Activated CD4-positive, alpha-beta T cell treated with anti-CD3 and anti-CD28 coated beads for 24 hours (primary cell): ENCODE measurements at places on chromosomes 2 and 18.
A peak's percentile ranks its signal among the peaks of the same experiment; 100 is the strongest.

DNA sequence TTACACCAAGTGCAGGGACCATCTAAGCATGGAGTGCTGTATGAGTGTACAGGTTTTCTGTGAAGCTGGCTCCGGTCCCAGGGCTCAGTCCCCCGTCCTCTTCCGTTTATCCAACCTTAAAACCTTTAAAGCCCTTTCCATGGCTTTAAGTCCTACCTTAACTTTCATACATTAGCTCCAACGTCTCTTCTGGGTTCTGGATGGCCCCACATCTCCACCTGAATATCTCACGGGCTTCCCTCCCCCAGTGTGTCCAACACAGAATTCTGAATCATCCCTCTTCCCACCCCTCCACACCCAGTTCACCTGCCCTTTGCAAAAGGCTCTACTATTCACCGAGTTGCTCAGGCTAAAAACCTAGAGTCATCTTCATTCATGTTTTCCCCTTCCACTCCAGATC lies 12.8 kb downstream of the ARHGAP25 start:
- DNase-seq: no peak

DNA sequence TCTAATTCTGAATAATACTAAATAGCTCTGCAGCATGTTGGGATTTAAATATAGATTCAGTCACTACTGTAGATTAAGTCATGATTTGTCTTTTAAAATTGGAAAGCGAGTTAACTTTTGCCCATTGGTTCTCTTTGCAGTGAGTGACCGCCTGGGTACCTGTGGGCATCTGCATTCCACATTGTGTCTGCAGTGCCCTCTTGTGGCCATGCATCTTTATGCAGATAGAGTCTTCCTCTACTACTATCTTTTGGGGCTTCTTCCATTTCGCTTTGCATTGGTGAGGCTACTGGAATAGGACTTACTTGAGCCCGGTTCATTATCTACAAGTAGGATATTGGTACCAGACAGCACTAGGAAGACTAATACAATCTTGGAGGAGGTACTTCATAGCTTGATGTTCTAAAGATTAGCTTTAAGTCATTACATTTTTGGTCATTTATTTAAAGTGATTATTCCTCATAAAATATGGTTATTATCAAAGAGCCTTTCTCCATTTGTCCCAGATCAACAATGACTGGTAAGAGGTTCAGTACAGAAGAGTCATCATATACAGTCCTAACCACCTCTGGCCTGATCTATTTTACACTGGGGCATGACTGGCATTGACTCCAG lies 203.0 kb downstream of the SOCS6 start:
- DNase-seq: peak; percentile 42

GRCh38 chr2:122138561-122138960 lies 383.1 kb downstream of the TSN start:
- no peak for DNase-seq

DNA sequence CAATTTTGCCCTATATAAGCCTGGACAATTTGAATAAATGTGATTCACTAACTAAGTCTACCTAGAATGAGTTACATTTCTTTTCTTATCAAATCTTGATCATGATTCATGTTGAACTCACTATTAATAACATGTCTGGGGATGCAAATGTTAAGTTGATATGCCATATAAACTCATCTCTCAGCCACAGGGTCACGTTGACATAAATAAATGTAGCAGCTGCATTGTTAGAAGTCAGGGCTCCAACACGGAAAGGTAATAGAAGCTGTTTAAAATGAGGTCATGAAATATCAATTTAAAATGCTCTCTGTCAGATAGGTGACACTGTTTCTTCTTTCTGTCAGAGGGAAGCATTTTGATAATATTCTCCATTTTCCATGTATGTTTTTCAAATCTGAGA lies 521.9 kb downstream of the CCDC85A start:
- no peak for DNase-seq

- no peak for DNase-seq
Measured at GRCh38 chr18:60191926-60192325, 180.6 kb downstream of the MC4R start.

DNA sequence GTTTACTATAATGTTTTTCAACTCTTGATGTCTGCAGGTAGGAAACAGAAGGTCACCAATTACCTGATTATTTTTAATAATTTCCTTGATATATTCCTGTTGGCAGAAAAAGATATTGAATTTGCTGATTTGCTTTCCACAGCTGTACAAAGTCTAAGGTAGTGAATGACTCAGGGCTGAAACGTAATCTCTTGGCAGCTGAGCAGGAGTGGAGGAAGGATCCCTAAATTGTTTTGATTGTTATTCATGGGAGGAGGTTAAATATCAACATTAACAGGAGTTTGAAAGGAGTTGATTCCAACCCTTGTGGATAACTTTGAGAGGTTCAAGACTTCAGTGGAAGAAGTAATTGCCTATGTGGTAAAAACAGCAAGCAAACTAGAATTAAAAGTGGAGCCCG lies 345.2 kb upstream of the SLC8A1 start:
- DNase-seq: no peak

GRCh38 chr18:26961839-26962238 lies 96.3 kb upstream of the AQP4 start:
- DNase-seq: no peak

GRCh38 chr2:2639251-2640139 lies 308.4 kb upstream of the MYT1L start:
- DNase-seq: no peak

DNA sequence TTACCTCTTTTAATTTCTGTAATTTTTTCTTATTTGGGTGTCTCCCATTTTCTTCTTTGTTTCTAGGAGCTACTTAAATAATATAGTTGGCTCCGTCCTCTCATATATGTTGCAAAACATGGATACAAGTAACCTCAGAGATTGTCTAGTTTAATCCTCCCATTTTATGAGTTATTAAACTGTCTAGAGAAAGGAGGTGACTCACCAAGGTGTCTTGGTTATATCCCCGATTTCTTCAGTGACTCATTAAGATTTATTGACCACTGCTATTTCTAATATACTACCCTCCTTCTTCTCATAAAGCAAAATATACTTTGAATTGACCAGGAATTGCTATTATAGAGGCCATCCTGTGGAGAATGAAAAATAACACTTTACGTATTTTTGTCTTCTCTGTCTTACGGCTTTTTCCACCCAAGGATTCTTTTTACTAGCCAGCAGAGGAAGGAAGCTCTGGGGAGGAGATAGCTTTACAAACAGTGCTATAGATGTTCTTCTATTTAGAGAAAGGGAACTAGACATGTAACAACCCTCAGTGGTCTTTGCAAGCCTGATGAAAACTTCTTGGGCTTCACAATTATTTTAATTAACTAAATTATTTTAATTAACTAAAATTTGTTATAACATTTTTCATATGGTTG lies 300.4 kb upstream of the TNP1 start:
- DNase-seq: no peak

- no peak for DNase-seq
Measured at GRCh38 chr2:17786727-17787126, 29.5 kb upstream of the MSGN1 start.

DNA sequence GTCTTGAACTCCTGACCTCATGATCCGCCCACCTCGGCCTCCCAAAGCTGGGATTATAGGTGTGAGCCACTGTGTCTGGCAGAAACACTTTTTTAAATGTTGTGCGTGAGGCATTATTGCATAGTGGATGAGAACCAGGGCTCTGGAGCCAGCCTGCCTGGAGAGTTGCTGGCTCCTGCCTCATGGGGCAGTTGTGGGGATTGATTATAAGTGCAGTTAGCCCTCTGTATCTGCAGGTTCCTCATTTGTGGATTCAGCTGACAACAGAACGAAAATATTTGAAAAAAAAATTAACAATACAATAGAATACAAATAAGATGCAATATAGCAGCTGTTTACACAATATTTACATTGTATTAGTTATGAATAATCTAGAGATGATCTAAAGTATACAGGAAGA lies 129.4 kb upstream of the EML6 start:
- no peak for DNase-seq

GRCh38 chr2:152555048-152555447 lies 162.2 kb downstream of the PRPF40A start:
- no peak for DNase-seq

DNA sequence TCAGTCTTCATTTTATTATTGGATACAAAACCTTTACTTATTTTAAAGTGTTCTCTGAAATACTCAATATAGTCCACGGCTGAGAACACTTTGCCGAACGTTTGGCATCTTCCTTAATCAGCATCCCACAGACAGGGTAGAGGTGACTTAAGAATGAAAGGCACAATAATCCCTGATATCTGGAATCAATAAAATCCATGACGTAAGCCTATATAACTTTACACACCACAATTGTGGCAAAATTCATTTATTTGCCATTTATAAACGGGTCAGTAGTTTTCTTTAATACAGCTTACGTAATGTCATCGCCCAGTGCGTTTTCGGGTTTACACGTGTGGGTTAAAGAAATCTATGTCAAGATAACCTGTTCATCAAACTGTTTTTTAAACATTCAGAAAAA lies 1.3 kb downstream of the MGAT4A start:
- DNase-seq: no peak

DNA sequence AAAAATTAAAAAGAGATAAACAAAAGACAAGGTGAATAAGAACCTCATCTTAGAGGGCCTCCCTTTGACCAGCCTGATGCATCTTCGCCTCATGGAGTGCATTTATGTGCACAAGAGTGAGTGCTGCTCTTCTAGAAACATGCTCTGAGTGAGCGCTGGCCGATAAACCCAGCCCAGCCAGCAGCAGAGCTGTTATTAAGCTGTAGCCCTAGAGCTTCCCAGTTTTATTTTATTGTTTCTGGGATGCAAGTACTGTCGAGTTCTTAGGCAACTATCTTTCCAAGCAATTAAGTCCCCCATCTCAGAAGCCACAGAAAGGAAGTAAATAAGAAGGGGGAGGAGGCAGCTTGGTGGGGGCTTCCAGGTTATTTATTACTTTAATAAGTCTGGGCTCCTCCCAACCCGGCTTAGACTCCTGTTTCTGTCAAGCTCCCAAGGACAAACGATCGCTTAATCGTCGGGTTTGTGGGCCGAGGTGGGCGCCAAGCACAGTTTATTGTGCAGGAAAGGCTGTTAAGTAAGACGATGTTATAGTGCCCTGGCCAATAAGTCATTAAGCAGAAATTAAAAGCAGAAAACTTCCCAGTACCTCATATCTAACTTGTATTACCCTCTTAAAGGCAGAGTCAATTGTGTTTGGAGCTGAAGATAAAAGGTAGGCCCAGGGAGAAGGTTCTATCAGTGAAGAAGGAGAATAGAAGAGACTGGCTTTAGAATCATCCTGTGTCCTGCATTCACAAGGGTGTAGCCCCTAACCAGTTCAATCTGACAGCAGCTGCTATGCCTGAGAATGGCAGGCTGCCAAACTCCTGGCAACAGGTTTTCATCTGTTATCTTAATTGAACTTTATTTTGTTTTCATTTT lies 176.3 kb downstream of the PIK3C3 start:
- DNase-seq: no peak

DNA sequence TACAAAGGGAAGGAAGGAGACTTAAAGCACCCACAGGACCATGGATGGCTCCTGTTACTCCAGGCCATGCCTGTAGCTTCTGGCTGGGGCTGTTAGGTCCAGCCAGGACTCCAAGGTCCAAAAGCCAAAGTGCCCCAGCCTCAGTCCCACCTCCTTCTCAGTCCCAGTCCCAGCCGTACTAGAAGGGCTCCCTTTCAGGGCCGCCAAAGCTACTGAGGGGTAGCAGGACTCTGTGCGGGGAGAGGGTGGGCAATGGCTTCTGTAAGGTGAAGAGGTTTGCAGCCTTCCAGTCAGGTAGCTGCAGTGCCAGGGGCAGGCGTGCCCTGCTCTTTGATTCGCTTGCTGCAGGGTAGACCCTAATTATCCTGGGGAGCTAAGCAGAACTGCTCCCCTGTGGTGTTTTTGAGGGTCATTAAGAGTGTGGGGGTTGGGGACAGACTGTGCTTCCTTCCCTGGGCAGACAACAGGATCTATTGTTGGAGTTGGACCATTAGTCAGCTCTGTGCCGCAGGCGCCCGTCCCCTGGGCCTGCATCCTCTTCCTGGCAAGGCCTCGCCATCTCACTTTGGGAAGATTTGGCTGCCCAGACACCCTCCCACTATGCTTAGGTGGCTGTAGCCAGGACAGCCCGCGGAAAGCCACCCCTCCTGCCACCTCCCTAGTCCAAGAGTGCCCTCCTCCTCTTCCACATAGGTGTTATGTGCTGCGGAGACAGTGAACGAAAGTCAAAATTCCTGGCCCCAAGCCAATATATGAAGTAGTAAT lies 118.8 kb downstream of the ZBTB7C start:
- no peak for DNase-seq

GRCh38 chr2:38700113-38700785 lies 34.3 kb downstream of the GALM start:
- no peak for DNase-seq

DNA sequence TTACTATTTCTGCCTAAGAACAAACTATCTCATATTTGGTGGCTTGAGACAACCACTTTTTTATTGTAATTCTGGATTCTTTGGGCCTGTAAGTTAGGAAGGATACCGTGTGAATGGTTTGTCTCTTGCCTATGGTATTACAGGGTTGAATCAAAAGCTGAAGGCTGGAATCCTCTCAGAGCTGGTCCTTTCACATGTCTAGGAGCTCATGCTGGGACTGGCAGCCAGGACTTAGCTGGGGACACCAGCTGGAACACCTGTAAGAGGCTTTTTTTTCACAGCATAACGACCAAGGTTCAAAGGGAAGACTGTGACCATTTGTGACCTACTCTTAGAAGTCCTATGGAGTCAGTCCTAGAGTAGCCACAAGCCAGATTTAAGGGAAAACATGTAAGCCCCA lies 226.3 kb downstream of the ZNF804A start:
- no peak for DNase-seq

DNA sequence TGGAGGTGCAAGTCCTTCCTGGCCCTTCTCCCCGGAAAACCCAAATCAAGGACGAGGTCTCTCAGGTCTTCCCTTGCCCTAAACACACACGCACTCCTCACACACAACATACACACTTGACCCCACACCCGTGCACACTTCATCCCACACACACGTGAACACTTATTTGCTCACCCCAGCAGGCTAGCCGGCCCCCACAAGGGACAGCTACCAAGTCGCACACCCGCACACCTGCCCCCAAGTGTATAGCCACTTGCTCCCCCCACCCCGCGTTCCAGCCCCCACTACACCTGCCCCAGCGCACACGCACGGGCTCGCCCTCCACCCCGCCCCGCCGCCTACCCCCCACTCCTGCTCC lies 359 bp downstream of the TGFBRAP1 start:
- peak; percentile 19 for DNase-seq

DNA sequence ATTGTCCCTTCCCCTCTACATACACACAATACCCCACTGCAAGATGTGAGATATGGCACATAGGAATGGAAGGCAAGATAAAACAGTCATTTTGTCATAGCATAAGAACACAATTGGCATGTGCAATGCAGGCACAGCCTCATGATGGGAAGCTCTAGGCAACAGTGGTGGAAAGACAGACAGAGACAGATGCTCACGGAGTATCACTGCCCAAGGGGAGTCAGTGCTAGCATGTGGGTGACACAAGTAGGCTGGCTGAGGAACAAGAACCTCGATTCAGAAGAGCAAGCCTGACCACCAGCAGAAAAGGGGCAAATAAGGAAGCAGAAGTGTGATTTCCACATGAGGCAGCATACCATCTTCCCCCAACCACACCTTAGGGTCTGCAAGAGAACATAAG lies 323.6 kb downstream of the PAX3 start:
- no peak for DNase-seq
